ENCODE measurements at places on chromosomes 1 and 21.

- no peak for DNase-seq
Measured at GRCh38 chr1:117037802-117038201, 22.3 kb upstream of the TTF2 start.

GRCh38 chr1:229227298-229227919 is 43.5 kb upstream of the RAB4A start:
- DNase-seq, result no peak

DNA sequence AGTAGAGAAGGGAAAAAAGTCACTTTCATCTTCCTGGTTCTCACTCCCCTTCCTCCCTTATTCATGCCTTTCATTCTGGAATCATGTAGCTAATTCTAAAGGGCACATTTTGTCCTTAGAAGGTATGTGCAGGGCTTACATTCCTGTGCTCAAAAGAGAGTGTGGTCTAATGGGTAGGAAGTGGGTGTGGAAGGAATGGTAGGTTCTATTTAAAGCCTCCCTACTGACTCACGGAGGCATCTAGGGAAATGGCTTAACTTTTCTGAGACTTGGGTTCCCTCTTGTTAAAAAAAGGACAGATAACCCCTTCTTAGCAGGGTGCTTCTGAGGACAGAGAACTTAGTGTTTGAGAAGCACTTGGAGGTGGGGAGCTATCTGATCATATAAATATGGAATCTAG is 249.3 kb upstream of the DUSP10 start:
- no peak for DNase-seq

- DNase-seq, result no peak
Measured at GRCh38 chr1:174174461-174175329, 15.4 kb downstream of the RABGAP1L start.

DNA sequence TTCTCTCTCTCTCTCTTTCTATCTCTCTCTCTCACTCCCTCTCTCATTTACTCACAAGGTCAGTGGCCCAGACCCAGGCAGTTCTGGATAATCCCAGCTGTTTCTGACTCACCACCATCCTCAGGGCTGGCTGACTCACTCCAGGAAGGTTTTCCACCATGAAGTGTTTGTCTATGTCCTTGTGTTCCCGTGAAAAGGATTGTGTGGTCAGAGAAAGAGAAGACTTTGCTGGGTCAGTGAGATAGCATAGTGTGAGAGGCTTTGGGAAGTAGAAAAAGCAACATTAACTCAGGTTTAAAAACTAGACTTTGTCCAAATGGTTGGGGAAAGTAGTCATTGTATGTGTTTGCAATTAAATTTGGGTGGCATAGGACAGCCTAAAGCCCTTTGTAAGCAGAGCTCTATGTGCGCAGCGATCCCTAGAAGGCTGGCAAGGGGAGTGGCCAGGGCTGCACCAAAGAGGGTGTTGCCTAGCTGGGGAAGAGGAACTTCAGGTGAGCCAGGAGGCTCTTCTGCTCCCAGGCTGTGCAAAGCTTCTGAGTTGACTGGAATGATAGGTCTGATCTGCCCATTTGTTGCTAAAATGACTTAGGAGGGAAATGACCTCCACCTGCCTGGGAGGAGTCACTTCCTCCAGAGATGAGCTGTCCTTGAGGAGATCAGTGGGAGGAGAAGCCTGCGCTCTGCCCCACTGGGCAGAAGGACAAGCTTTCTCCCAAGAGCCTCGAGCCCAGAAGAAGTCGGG is 4.9 kb upstream of the CAPN2 start:
- peak; percentile 98 for DNase-seq

DNA sequence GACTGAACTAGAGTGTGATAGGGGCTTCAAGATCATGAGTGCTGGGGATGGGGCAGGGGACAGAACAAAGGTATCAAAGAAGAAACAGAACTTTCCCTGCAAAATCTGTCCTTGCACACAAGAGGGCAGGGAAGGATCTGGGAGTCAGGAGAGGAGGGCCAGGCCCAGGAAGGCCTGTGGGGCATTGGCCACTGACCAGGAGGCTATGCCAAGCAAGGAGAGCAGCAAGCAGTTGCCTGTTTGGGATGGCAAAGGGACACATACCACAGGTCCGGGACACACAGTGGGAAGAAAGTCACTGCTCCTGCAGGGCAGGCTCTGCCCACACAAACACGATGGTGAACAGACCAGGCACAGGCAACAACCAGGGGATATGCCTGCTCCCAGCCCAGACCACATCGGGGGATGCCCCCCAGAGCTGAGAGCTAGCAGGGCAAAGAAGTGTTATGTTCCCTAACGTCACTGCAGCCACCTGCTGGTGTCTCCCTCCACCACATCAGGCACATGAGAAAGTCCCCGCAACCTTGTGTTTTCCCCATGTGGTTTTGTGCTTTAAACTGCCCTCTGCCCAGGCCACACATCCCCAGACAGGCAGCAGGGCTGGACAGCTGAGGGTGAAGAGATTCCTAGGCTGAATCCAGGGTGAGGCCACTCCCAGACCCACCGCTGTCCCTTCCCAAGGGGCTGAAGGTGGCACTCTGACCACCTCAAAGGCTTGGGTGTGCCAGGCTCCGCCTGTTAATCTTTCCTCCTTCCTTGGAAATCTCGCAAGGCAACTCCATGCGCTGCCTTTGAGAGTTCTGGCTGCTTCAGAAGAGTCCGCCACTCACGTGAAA is 53.6 kb downstream of the KIF21B start:
- no peak for DNase-seq

- no peak for DNase-seq
Measured at GRCh38 chr1:94247138-94248094, 10.0 kb upstream of the ARHGAP29 start.
